ENCODE measurements at places on chromosomes 7 and 10.

DNA sequence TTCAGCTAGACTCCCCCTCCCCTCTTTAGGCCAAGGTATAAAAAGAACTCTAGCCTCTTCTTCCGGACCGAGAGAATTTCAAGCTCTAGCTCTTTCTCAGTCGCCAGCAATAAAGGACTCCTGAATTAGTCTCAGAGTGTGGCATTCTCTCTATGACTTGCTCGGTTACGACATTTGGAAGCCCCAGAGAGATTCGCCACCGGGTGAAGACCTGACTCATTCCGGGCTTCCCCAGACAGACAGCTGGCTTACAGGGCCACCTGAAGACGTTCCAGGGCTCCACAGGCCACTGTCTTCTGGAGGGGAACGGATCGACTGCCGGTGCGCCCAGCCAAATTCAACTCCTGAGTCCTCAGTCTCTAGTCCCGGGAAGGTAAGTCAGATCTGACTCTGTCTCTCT, at the start of gene AKR1B15:
Gene AKR1B15 (plus strand): TSS at position 234 of the 400 bp plus-strand sequence. CDS start 15,510 bp downstream, outside the sequence.
- DNase-seq = no peak

DNA sequence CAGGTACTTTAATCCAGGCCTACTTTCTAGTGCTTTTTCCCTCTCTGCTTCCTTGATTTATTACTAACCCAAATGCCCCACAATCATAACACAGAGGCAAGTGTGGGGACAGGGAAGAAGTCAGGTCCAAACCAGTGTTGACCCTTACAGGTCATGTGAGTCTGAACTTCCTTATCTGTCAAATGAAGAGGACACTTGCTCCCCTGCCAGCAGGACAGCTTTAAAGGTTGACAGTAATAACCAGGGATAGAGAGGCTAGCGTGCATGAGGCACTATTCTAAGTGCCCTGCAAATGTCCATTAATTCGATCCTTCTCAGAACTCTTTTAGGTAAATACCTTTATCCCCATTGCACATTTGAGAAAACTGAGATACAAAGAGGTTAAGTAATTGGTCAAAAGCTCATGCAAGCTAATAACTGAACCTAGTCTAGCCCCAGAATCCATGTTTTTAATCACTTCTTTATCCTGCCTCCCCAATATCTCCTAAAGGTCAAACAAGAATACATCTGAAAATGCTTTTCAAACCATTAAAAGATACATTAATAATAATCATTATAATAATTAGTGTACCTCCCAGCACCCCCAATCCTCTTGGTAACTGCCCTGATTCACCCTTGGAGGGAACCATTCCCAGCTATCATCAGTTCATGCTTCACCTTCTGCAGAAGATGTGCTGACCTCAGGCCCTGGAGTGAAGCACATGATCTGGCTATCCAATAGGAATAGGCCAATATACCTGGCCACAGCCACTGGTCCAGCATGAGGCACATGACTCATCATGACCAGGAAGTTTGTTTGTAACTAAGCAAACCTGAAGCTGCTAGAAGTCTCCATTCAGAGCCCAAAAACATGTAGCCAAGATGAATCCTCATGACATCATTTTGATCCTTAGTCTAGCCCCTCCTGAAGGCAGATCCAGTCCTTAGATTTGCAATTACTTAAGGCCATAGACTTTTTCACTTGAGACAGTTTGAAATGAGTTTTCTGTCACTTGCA, 40.7 kb downstream of the SGMS1 start:
- DNase-seq = no peak

DNA sequence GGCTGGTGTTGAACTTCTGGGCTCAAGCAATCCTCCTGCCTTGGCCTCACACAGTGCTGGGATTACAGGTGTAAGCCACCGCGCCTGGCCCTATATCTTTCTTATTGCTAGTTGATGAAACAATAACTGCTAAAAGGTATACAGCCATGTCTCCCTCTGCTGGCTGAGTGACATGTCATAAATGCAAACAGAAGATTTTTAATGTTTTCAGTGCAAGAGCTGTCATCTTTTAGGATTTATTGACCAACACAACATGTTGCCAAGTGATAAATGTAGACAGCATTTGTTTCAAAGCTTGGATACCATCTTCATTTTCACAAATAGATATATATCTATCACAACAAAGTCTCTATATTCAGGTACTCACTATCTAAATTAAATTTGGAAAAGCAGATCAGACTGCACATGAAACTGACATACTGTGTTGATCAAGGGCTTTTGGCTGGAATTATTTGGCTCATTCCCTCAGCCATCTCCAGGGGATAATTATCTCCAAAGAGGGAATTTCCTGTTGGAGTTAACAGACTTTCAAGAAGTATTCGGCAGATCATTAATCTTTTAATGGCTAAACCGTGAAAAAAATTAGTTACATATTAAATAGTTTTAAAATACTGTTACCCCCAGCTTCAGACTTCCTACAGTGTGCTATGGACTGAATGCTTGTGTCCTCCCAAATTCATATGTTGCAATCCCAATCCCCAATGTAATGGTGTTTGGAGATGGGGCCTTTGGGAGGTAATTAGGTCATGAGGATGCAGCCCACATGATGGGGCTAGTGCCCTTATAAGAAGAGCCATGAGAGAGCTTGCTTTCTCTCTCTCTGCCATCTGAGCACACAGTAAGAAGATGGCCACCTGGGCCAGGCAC, 41.3 kb upstream of the SRPK2 start:
- peak; percentile 4 for DNase-seq

- no peak for DNase-seq
Observed at GRCh38 chr10:24944512-24945255, 7.7 kb downstream of the PRTFDC1 start.

DNA sequence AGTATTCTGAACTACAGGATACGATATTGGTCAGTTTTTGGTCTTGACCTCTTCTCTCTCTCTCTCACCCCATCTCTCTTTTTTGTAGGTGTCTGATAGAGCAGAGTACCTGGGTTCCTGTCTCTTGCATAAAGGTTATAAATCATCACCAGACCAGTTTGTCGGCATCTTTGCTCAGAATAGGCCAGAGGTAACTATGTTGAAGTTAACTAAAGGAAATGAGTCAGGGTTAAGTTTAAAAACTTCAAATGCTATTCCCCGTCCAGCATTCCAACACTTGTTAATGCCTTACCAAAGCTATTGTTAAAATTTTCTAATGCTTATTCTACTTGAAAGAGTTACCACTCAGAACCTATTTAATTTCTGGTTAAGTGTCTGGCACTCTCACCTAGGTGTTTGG, 30.7 kb downstream of the ACSL5 start:
- DNase-seq = no peak

GRCh38 chr10:5640501-5640900, 25.9 kb downstream of the ASB13 start:
- no peak for DNase-seq

Measured in stimulated activated CD4-positive, alpha-beta T cell treated with anti-CD3 and anti-CD28 coated beads, Interleukin-15, amount 100 ng/mL, for 1 hour (primary cell).